ENCODE measurements at places on chromosomes 4 and X.

DNA sequence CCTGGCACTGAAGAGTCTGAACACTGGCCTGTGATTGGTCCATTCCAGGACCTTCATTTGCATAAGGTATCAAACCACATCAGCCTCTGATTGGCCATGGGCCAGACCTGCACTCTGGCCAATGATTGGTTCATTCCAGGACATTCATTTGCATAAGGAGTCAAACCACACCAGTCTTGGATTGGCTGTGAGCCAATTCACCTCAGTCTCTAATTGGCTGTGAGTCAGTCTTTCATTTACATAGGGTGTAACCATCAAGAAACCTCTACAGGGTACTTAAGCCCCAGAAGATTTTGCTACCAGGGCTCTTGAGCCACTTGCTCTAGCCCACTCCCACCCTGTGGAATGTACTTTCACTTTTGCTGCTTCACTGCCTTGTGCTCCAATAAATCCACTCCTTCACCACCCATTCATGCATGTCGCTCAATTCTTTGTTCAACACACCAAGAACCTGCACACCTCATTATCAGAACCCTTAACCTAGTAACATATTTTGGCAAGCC lies 14.2 kb upstream of the HERC5 start:
- DNase-seq = no peak

GRCh38 chr4:7236847-7237246 lies 44.5 kb downstream of the SORCS2 start:
- no peak for DNase-seq

GRCh38 chr4:55613621-55614020 lies 21.6 kb upstream of the PDCL2 start:
- no peak for DNase-seq

DNA sequence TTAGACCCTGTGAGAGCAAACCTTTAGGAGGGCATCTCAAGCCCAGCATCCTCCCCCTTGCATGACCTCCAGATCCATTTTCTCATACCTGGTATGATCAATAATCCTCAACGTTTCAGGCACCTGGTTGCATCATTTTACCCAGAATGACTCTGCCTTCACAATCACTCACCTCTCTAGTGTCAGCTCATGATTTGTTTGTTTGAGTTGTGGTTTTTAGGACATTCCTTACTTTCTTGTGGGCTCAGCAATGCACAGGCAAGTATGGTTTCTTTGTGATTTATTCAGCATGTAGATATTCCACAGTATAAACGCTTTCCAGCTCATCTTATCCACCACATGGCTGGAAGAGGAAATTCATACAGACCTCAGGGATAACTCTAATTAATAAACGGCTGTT lies 93.6 kb upstream of the CPEB2 start:
- no peak for DNase-seq

DNA sequence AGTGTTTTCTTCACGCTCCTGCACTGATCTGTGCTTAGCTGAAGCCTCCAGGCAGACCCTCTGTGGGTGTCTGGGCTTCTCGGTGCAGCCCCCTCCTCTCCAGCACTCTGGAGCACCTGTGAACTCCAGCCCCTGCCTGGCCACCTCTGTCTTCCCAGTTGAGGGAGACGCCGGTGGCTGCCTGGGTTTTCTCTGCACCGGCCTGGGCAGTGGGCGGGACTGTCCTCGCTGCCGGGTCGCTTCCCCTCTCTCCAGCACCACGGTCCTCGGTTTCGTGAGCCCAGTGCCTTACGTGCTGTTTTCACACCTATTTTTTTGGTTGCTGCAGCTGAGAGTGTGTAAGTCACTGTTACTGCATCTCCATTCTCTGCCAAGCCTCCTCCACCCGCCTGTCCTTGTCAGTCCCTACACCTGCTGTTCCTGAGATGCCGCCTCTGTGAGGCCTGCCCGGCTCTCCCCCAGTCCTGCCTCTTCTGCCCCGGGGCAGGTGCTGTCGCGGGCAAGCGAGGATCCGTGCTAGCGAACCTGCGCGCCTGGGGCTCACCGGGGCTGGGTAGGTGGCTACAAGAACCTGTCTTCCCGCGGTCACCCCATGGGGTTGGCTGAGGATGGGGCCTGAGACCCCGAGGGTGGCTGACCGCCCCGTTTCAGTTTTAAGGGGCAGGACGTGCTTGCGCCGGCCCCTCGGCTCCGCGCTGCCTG lies 2.4 kb upstream of the FGFRL1 start:
- DNase-seq = no peak

DNA sequence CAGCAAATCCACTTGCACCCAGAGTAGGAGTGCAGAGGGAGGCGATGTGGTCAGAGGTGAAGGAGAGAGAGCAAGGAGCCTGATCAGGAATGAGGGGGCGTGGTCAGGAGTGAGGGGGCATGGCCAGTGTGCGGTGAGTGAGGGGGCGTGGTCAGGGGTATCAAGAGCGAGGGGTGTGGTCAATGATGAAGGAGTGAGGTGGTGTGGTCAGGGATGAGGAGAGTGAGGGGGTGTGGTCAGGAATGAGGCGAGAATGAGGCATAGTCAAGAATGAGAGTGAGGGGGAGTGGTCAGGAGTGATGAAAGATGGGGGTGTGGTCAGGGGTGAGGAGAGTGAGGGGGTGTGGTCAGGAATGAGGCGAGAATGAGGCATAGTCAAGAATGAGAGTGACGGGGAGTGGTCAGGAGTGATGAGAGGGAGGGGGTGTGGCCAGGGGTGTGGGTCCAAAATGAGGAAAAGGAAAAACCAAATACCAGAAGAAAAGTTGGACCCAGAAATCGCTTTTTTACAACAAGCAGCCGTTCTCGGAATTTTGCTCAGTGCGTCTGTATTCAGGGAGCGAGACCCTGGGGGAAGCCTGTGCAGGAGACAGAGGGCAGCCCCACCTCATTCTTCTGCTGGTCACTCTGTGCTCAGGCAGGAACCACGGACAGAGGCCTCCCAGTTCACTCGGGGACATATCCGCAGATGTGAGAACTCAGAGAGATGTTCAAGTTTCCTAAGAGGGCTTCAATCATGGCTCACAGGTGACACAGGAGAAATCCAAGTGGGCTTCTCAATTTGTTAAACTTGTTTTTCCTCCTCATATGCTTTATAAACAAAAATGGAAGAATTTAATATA lies 47.5 kb downstream of the MAGEA1 start:
- no peak for DNase-seq

- no peak for DNase-seq
These were observed 161.3 kb upstream of the MAGEB18 start for GRCh38 chrX:25976683-25977310.

- no peak for DNase-seq
These were observed 789.4 kb downstream of the STPG2 start for GRCh38 chr4:97353876-97354275.

DNA sequence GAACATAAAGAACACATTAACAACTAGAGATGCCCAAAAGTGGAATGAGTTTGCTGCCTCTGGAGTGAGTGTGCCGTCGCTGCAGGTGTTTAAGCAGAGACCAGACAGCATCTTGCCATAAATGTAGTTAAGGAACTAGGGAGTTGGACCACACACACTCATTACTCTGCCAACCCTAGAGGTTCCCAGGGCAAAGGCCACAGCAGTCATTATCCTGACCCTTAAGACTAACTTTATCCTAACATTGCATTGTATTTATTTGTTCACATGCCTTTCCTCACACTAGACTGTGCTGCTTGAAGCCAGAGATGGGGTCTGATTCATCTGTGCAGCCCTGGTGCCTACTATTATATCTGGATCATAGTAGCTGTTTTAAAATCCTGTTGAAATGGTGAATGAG lies 16.9 kb upstream of the PLA2G12A start:
- no peak for DNase-seq

- DNase-seq = no peak
These were observed 225.2 kb upstream of the PABPC4L start for GRCh38 chr4:134426821-134427220.

- no peak for DNase-seq
These were observed 215.3 kb upstream of the TTC29 start for GRCh38 chr4:147160908-147161513.

GRCh38 chrX:39693298-39693697 lies 404.5 kb downstream of the BCOR start:
- DNase-seq = no peak

DNA sequence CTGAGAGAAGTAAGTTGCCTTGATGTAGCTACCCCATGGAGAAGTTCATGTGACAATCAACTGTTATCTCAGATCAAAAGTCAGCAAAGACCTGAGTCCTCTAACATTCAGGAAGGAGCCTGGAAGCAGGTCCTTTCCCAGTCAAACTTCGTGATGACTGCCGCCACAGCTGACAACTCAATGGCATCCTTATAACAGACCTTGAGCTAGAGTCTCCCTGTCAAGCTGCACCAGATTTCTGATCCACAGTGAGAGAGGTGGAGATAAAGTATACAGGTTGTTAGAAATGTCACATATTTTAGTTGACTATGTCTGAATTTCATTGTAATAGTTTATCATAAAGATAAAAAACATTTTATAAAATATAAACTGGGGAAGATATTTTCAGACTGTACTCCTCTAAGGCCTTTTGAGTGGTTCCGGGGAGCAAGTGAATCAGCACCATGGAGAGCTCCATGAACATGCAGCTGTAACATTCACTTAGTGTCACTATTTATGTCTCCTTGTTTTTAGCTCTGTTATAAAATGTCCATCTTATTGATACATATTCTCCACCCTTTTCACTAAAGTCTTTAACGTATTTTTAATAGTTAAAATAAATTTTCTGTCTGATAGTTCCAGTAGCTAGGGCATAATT lies 1653.5 kb upstream of the AGA start:
- DNase-seq = no peak

- no peak for DNase-seq
These were observed 268.6 kb upstream of the VCX start for GRCh38 chrX:7574325-7574724.

- DNase-seq = no peak
These were observed 758 bp downstream of the IQSEC2 start for GRCh38 chrX:53280331-53281320.

DNA sequence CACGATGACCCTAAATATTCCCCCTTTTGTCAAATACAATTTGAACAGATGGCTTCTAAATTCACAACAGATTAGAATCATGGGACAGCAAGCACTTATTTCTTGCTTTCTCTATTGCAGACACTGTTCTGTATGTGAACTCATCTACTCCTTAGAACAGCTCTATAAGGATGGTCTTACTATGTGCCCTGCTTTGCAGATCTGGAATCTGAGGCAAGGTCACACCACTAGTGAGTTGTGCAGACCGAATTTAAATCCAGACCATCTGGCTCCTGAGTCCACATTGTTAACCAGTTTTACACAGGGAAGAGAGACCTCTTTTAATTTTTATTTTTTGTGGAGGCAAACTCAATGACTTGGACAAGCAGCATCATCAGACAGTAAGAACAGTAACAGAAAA lies 50.2 kb downstream of the GPRIN3 start:
- DNase-seq = no peak

- no peak for DNase-seq
These were observed 98.9 kb downstream of the LARP1B start for GRCh38 chr4:128159967-128160366.

DNA sequence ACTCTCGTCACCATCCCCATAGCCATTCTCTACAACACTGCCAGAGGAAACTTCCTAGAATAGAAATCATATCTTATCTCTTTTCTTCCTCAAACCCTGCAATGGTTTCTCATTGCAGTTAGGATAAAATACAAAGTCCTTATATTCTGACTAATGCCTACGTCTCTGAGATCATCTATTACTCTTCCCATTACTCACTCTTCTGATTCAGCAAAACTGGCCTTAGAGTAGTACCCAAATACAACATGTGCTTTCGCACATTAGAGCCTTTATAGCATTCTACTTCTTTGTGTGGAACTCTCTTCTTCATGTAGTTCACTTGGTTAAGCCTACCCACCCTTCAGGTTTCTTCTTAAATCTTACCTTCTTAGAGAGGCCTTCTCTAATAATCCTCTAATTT lies 28.0 kb downstream of the LHFPL1 start:
- DNase-seq = no peak

DNA sequence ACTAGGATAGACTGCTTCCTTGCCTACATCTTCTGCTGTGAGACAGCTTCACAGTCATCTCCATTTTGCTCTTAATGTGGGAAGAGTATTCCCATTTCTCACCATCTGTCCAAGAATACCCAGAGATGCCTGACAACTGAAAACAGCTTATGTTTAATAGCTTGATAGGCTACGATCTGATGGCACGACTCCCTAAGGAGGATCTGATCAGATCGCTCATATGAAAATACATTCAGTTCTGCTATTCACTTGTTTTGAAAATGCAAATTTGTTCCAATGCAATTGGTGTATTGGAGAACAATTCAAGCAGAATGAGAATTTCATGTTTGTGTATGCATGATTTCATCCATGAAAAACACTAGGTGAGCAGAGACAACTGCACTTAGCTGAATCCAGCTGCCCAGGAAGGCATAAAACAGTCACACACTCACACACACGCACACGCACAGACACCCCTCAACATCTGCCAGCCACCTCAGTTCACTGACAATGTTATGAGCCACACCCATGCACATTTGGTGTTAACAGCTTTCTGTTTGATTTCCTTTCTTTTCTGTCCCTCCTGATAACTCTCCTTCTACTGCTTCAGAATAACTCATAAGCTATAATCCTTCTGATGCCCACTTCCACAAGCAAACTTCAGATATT lies 29.6 kb downstream of the TRIML1 start:
- no peak for DNase-seq

DNA sequence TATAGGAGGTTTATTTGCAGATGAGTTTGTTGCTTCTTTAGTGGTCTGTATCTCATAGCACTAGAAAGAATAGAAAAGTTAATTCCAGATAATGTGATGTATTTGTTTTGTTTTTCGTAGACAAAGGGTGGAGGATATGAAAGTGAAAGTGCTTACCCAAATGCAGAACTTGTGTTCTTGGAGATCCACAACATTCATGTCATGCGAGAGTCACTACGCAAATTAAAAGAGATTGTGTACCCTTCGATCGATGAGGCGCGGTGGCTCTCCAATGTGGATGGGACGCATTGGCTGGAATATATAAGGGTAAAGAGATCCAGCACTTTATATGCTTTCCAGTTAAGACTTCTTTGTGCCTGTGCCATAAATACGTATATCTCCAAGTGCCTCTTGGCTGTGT lies 43.3 kb downstream of the MTMR1 start:
- DNase-seq = no peak

Measured in stimulated activated CD8-positive, alpha-beta memory T cell treated with anti-CD3 and anti-CD28 coated beads, Interleukin-7, amount 100 ng/mL, for 24 hours (primary cell).